ENCODE measurements at places on chromosomes 1 and 21.

DNA sequence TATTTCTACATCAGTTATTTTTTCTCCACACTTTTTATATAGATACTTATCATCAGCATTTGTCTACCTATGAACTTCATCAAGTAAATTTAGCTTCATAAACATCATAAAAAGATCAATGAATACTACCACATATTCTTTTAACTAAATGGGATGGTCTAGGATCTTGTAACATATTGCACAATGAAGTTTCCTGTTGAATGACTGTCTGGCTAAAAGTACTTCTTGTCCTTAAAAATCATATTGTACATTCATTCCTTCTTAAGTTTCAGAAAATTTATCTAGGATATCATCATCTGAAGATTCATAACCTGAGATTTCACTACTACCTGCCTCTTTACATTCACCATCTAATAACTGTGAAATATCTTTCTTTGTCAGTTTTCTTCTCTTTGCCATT lies 69.0 kb downstream of the MAGI3 start:
- no peak for DNase-seq

DNA sequence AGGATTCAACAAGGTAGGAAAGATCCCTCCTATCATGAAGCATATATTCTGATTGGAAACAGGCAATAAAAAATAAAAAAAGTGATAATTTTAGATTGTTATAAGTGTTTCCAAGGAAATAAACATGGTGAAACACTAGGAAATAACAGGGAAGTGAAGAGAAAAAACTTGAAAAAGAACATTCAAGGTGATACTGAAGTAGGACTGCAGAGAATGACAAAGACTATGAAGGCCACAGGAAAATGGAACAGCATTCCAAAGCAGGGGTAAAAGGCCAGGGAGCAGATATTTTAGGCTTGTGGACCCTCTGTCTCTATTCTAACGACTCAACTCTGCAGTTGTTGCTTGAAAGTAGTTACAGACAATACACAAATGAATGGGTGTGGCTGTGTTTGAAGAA lies 7.9 kb downstream of the ANKRD45 start:
- no peak for DNase-seq

DNA sequence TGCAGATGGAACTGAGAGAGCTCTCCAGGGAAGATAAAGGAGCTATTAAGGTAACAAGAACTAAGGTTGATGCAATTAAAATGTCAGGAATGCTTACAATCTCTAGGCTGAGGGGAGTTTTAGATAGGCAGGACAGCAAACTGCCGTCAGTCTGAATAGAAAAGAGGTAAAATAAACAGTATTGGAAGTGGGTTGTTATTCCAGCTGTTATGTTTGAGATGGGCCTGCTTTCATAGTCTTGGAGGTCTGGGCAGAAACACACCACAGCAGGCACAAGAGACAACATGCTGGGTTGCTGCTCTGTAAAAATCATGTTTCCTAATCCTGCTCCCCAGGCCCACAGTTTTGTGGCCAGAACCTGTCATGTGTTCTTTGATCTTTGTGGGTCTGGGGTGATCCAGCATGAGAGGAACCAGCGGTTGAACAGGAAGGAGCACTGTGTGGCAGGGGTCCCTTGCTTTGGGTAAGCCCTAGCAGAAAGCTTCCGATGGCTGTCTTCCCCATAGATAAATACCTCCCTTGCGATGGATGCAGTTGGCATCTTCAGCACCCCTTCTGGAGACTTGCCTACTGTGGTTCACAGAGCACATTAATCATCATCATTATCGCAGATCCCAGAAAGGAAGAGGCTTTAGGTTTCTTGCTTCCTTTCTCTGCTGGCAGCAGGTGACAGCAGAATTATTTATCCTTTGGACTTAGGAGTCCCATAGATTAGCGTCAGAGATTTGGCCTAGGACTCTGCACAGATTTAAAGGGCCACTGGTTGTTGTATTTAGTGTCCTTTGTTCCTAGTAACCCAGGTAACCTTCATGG lies 97.1 kb downstream of the AK5 start:
- no peak for DNase-seq

DNA sequence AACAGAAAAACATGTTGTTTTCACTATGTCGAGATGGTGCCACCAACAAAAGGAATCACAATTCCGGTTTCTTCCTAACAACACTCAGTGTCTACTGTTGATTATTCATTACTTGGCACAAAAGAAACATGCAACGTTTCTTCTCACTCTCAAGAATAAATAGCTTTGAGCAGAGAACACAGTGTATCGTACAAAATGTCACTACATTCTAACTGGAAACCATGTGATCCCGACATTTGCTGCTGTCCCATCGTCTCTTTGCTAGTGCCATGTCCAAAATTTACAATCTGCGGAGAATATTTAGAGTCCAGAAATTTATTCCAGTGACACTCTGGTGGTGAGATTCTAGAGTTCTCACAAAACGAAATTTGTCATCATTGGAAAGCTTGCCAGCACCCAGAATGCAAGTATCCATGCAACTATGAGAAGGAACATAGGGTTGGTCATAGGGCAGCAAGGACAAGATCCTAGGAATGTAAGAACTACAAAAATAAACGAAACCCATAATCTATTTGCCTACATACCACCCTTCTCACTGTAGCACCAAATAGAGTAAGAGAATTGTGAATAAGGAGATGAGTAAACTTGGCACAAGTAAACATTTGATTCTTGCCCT lies 505.1 kb downstream of the LTN1 start:
- no peak for DNase-seq

DNA sequence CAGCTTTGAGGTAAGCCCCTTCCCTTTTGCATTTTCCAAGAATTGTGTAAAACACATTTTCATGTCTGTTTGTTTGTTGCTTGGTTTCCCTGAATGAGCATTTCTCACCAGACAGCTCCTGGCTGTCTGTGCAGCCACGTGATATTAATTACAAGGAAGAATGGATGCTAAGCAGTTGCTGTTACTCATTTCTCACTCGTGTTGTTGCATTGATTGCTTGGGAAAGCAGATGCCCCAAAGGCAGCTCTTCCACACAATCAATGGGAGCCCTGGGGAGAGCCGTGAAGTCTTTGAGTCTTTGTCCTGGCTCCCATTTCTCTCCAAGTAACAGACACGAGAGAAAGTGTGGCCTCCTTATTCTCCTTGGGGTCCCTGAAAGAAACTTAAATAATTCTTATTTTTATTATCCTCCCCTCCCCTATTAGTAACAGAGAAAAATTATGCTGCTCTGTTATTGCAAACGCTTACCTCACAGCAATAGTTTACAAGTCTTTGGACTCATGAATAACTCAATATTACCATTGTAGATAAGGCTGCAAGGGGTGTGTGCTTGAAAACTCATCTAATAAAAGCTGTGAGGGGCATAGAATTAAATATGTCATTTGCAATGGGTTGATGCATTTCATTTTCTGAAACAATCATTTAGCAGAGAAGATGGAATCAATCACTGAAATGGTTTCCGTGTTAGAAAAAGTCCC lies 127.7 kb upstream of the CAMK1G start:
- no peak for DNase-seq

GRCh38 chr21:39012326-39013230 lies 170.7 kb downstream of the PSMG1 start:
- no peak for DNase-seq

DNA sequence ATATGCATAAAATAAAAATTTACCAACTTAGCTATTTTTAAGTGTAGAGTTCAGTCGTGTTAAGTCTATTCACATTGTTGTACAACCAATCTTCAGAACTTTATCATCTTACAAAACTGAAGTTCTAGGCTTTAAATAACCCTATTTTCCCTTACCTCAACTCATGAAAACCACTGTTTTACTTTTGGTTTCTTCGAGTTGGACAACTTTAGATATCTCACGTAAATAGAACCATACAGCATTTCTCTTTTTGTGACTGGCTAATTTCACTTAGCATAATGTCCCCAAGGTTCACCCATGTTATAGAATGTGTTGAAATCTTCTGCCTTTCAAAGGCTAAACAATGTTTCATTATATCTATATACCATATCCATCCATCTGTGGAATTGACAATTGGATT lies 819.0 kb upstream of the ADGRL4 start:
- no peak for DNase-seq

- DNase-seq, result no peak
These were observed 50.0 kb downstream of the HHAT start for GRCh38 chr1:210378736-210379135.

DNA sequence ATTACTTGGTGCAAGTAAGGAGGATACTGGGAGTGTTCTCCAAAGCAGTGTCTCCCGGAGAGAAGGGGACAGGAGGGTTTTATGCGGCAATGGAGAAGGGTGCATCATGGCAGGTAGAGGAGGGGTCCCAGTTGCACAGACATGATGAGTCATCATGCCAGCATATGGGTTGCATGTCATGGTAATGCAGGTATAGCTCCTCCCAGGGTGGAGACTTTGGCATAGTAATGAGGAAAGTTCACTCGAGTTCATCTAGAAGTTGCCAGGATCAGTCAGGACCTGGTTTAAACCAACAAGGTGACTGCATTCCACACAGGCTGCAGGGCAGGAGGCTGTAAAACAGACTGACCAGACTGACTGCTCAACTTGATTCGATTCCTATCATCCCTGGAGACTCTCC lies 355.7 kb upstream of the DUSP10 start:
- DNase-seq, result no peak

DNA sequence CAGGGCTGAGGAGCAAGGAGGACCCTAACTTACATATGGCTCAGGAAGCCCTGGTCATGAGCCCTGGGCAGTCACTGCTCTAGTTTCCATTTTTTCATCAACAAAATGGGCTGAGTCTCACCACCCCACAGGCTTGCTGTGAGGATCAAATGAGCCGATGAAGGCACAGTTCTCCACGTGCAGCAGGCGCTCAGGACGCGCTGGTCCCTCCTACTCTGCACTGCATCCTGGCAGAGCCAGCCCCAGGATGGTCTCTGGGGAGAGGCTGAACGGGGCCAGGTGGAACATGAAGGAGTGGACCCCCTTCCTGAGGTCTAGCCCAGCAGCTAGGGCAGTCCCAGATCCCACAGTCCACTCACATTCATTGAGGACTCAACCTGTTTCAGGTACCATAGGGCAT lies 349.3 kb downstream of the PTPRU start:
- no peak for DNase-seq

DNA sequence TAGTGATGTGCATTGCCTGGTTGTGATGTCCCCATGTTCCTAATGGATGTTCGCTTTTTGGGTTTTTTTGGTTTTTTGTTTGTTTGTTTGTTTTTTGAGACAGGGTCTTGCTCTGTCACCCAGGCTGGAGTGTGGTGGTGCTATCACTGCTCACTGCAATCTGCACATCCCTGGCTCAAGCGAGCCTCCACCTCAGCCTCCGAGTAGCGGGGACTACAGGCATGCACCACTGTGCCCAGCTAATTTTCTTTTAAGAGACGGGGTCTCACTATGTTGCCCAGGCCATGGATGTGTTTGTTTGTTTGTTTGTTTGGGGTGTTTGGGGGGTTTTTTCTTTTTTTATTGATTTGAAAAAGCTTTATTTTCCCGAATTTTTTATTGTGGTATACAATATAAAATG lies 2.1 kb downstream of the COL6A2 start:
- DNase-seq, result no peak

GRCh38 chr1:93525431-93525830 lies 77.5 kb downstream of the FNBP1L start:
- no peak for DNase-seq

GRCh38 chr1:168626326-168626725 lies 49.9 kb downstream of the XCL1 start:
- DNase-seq, result peak; percentile 79
